NT2/D1 (cell line): ENCODE measurements at places on chromosomes 6 and 20.

- peak; percentile 16 for DNase-seq
Observed at GRCh38 chr6:36139991-36140710, 9.8 kb downstream of the MAPK13 start.

GRCh38 chr6:44898296-44898930 is 429.7 kb upstream of the RUNX2 start:
- DNase-seq = no peak

DNA sequence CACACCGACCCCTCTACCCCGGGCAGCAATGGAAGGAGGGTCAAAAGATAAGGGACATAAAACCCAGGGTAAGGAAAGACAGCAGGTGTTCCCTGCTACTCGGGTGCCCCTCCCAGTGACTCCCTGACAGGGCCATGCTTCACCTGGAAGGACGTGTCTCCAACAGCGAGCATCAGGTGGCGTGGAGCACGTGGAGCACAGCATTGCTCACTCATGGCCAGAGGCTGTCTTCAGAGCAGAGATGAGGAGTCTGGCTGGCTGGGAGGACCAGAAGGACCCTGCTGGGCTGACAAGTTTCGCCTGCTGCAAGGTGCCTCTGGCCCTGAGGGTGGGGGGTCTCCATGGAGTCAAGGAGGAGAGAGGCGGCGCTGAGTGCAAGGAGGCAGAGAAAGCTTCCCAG is 15.3 kb upstream of the CDH22 start:
- DNase-seq = no peak

DNA sequence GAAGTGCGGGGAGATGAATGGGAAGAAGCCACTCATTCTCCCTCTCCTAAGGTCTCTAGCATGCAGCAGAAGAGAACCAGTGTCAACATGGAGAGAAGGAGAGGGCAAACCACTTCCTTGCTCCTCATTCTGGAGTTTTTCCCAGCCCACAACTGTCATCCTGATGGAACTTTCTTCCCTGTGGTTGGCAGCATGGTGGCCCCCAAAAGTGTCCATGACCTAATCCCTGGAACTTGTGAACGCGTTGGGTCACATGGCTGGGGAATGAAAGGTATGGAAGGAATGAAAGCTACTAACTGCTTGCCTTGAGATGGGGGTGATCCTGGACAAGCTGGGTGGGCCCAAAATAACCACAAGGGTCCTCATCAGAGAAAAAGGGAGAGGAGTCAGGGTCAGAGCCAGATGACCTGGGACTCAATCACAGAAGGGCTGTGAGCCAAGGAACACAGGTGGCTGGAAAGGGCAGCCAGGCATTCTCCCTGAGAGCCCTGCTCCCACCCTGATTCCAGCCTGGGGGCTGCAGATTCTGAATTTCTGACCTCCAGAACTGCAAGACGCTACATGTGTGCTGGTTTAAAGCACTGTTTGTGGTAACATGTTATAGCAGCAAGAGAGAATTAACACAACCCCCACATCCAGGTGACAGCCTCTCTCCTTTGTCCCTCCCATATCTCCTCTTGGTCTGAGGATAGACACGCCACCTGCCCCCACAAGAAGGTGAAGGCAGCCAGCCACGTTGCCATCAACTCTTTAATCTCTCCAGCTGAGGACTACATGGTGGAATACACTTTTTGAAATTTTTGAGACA is 63.2 kb downstream of the PYGB start:
- DNase-seq = no peak

DNA sequence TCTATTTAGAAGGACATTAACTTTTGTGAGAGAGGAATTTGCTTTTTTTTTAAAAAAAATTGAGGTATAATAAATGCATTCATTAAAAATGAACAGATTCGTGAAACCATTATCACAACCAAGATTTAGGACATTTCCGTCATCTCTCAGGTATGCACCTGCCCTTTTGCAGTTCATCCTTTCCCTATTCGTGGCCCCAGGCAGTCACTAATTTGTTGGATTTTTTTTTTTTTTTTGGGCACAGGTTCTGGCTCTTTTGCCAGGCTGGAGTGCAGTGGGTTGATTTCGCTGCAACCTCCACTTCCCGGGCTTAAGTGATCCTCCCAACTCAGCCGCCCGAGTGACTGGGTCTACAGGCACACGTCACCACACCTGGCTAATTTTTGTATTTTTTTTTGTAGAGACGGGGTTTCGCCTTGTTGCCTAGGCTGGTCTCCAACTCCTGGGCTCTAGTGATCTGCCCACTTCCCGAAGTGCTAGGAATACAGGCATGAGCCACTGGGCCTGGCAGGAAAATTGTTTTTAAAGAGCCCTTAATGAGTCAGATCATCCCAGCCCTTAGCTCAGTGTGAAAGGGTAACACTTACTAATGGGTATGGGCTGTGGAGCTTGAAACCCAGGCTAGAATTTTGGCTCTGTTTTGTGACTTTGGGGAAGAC is 9.2 kb downstream of the PHF3 start:
- no peak for DNase-seq

DNA sequence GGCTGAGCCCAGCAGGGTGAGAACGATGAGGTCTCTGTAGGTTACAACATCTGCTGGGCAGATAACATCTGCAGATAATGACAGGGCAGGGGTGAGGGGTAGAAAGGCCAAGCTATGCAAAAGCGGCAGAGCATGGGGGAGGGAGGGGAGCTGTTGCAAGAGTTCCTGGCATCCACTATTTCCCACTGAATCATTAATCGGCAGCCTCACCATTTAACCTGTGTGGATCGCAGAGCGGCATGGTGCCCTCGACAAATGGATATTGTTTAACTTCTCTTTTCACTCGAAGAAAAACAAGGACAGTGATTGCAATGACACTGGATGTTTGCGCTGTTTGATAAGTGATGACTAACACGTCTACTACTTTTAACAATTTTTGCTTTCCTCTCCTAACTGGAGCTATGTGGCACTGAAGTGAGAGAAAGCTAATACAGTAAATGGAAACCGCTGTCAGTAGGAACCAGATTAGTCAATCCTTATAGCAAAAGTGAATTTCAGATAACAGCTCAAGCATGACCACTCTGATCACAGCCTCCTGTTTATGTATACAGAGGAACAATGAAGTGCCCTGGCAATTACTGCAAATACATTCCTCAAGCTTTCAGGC is 381.5 kb downstream of the TFAP2A start:
- no peak for DNase-seq

- no peak for DNase-seq
Observed at GRCh38 chr6:106908386-106908840, 66.1 kb downstream of the CD24 start.

GRCh38 chr20:35511814-35512420 is 17.5 kb downstream of the C20orf173 start:
- peak; percentile 16 for DNase-seq

DNA sequence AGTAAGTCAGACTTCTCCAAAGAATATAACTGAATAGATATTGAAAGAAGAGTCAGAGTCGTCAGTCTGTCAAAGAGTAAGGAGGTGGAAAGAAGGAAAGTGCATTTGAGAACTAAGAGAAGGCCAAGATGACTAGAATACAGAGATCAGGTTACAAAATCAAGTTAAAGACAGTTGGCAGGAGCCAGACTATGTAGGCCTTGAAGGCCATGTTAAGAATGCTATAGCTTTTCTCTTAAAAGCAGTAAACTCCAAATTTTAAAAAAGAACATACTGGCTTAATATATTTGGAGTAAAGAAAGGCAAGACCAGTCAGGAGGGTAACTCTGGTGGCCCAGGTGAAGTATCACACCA is 68.8 kb downstream of the IBTK start:
- DNase-seq = no peak

GRCh38 chr6:77762386-77762785 is 109.5 kb downstream of the MEI4 start:
- no peak for DNase-seq

- DNase-seq = no peak
Observed at GRCh38 chr6:127851197-127851596, 49.7 kb downstream of the THEMIS start.

GRCh38 chr6:83463886-83464285 is 33.0 kb upstream of the ME1 start:
- no peak for DNase-seq

GRCh38 chr6:136969433-136969832 is 47.3 kb downstream of the SLC35D3 start:
- no peak for DNase-seq

- no peak for DNase-seq
Observed at GRCh38 chr6:41132254-41132653, 21.9 kb downstream of the TREML1 start.

DNA sequence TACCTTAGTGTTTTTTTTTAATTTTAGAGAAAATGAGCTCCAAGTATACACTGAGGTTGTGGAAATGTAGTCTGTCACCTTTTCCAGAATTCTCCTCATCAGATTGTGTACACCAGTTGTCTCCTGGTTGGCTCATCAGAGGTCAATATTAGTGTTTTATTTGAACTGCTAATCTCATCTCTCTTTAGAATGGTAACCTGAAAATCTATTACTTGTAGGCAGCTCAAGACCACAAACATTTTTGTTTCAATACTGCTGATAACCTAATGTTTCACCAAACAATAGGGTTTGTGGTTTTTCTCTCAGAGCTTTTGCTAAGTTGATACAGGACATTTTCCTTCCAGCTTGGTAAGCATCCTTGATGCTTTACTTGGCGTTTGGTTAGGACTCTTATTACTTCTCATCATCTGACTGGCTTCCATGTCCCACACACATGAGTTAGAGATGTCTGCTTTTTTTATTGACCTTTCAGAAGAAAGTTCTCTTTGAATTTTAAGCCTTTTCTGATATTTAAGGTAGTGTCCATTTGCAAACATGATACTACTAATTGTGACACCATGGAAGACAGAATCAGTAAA is 15.1 kb downstream of the ADGRG6 start:
- no peak for DNase-seq

DNA sequence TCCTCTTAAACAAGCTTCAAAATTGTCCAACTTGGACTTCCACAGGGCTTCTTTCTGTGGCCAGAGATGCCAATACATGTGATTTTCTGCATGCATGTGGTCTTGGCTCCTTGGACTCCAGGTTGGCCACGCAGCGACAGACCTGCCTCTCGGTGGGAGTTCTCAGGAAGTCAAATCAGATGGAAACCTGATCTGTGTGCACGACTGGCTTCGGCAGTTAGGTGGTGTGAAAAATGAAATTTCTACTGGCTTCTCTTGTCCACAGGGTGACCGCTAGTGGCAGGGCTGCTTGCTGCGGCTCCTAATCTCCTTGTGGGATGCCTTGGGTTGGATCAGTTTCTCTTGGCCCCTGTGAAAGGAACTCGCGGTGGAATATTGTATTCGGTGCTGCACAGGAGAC is 57.3 kb downstream of the PHACTR3 start:
- DNase-seq = no peak

DNA sequence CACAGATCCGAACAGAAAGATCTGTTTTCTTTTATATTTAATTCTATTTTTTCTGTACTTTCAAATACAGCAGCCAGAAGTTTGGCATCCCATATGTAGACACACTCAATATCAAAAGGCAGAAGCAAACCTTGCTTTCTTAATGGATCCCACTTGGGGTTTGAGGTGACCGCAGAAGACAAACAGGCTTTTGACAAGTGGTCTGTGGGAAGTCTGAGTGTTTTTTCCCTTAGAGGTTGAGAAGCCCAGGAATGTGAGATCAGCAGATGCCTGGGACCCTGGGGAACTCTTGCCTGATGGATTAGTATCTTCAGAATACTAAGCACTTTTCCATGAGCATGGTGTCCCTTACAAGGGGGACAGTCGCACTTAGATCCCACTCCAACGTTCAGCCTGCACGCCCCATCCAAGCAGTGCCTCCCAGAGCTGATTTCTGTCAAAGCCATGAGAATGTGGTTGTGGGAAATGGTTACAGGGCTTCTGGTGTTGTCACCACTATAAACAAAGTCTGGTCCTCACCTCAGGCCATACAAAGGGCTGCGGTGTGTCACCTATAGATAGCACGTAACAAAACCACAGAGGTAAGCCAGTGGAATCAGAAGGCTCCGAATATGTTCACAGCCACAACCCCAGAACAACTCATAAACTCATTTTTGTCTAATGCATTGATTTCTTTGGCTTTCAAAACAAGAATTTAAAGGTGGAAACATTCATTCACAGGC is 12.7 kb downstream of the IL17F start:
- no peak for DNase-seq

DNA sequence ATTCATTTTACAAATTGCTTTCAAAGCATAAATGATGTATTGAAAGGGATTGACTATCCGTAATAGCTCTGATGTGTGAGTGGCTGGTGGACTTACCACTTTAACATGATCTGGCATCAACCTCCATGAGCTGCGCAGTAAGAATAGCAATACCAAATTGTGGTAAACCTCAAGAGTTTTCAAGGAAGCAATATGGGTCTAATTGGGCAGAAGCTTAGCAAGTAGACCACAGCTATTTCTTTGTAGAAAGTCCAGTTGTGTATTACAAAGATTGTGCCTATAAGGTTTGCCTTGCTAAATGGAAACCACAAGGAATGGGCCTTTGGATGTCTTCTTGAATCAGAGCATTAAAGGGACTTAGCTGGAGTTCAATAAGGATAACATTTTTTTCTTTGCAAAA is 736.6 kb downstream of the KIF16B start:
- DNase-seq = no peak

- no peak for DNase-seq
Observed at GRCh38 chr6:56364827-56365339, 117.5 kb upstream of the COL21A1 start.

DNA sequence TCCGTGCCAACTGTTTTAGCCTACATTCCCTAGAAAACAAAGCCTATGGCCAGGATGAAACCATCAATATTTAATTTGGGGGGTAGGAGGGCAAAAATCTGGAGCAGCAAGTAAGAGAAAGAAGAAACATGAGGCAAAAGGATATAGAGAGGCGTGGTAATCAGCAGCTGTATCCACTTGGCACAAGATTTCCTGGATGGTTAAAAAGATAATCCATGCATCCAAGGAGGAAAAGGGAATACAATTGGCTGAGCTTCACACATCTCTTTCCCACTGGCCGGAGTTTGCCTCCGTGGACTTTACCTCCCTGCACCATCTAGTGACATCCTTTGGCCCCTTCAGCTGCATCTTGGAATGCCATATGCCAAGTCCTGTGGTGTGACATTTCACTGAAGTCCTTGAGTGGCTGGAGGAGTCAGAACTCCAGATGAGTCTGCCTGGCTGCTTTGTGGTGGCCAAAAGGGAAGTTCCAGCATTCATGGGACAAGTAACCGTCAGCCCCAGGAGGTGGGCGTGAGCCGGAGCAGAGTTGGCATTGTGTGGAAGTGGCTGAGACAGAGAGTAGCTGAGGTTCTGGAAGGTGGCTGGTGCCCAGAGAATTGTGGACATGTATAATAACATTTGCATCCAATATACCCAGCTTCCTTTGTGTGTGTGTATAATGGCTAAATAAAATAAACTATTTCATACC is 13.7 kb upstream of the TMX4 start:
- no peak for DNase-seq

DNA sequence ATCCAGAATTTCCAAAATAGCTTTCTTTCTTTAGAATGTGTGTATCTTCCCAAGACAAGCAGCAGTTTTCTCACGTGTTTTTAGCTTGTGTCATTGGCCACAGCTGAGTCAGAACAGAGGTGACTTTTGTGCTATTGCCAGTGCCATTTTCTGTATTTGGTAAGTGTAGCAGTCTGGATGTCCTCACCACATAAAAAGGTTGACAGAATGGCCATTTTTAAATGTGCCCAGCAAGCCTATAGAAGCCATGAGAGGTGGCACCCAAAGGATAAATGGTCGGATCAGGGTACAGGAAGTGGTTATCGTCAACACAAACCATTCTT is 269.5 kb upstream of the HSF2 start:
- no peak for DNase-seq
